ENCODE measurements at places on chromosomes 1 and 21. TPM values are rescaled to one million over a fixed set of nuclear protein-coding genes. Genes with fewer than 3 reads are reported as not detected.

AGTRAP gene
- 35.1 TPM for total RNA-seq

COL24A1 gene
- total RNA-seq: 0.38 TPM

ADAM30 gene
- total RNA-seq: not detected

GNG12 gene
- total RNA-seq: 165 TPM

LCE1E gene
- total RNA-seq: not detected

DNA sequence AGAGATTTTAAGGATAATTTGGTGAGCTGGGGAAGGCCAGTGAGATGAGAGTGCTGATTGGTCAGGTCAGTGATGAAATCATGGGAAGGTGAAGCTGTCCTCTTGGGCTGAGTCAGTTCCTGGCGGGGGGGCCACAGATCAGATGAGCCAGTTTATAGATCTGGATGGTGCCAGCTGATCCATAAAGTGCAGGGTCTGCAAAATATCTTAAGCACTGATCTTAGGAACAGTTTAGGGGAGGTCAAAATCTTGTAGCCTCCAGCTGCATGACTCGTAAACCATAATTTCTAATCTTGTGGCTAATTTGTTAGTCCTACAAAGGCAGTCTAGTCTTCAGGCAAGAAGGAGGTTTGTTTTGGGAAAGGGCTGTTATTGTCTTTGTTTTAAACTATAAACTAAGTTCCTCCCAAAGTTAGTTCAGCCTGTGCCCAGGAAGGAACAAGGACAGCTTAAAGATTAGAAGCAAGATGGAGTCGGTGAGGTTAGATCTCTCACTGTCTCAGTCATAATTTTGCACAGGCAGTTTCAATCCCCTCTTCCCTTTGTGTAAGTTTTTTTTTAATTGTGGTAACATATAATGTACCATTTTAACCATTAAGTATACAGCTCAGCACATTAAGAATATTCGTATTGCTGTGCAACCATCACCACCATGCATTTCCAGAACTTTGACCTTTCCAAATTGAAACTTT, 39.4 kb downstream of the PTAFR start:
- no peak for DNase-seq

DNA sequence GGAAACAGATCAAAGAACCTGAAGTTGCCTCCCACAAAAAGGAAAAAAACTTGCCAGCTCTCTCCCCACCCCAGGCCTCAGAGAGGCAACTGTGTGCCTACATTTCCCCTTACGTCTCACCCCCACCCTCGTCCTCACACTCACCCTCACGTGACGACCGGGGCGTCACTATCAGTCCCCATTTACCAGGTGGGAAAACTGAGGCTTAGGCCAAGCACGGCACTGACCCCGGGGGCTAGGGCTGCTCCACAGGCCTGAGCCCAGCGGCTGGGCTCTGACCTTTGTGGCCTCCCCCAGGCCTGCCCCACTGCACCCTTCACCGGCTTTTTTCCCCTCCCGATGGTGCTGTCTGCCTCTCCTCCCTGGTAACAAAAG, 51.5 kb upstream of the RUNX3 start:
- DNase-seq: no peak

- DNase-seq: no peak
These were observed 1252.1 kb upstream of the ADGRL4 start for GRCh38 chr1:80258659-80259058.

DNA sequence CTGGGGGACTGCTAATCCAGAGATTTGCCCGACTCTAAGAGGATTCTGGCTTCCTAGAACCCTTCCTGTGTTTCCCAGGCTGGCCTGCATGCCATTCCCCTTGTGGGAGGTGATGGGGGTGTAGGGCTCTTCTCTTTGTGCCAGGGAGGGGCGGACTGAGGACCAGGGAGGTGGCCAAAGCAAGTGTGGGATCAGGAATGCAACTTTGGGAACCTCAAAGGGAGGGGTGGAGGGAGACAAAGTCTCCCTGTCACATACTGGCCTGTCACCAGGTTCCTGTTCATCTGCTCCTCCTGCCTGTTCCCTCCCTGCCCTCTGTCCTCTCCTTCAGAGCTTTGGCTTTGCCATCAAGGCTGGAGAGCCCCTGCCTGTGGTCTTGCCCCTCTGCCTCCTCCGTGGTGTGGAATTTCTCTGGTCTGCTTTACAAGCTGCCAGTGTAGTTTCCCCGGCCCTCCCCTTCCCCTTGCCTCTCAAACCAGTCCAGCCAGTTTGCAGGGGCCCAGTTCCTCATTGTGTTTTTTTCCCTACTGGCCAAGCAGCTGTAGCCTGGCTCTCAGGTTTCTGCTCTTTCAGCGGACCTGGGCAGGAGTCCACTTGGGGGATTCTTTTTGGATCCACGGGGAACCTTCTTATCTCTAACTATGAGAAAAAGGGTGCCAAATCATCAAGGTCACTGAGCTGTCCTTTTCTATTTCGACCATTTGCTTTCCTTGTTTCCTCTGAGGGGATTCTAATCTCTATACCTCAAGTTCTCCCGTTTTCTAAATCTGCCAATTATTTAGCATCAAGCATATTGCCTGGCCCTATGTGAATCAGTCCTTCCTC, 1.8 kb downstream of the CGN start:
- DNase-seq: no peak

DNA sequence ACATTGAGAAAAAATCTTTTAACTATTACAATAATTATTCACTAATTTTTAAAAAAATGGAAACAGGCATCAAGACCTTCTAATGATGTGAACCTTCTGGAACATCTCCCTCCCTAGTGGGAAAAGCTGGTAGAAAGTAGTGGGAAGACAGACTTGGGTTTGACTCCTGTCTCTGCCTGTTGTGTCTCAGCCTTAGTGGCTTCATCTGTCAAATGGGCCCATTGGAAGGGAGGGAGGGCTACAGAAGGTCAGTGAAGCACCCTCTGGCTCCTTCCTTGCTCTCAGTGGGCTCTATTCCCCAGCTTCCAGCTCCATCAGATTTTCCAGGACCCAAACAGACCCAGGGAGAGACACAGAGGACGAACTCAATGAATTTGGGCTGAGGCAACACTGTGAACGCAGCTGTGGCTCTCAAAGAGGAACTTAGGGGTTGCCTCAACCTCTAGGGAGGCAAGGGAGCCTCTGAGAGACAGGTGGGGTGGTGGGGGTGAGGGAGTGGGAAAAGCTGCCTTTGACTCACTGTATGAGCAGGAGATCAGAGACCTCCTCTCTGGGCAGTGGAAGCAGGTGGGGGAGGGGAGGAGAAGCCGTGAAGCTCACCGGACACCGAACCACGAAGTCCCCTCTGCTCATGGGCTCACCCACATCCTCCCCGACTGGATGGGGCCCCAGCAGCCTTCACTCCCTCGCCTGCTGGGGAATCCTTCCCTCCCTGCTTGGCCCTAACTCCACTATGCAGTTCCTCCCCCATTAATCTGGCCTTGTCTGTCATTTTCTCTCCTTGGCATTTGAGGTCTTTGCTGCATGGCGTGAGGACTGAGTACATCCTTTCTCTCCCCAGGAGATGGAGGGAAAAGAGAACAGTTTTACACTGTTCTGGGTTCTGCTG, 4.5 kb downstream of the CNR2 start:
- DNase-seq: no peak

DNA sequence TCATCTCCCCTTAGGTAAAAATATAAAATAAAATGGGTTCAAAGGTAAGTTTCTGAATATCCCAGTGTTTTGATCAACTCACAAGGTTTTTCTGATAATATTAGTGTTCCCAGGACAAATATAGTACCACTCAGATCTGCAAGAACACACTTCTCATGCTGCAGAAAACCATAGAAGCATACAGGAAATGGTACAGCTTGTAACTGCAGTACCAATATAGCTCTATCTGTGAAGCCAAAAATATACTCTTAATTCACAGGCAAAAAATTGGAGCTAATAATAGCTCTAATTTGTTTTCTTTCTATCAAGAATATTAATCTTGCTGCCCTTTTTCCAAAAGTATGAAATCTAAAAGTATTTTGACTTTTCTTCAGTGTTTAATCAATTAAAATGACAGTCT, 13.2 kb downstream of the VPS45 start:
- no peak for DNase-seq

GRCh38 chr1:194047206-194047605, 860.8 kb upstream of the B3GALT2 start:
- DNase-seq: no peak

DNA sequence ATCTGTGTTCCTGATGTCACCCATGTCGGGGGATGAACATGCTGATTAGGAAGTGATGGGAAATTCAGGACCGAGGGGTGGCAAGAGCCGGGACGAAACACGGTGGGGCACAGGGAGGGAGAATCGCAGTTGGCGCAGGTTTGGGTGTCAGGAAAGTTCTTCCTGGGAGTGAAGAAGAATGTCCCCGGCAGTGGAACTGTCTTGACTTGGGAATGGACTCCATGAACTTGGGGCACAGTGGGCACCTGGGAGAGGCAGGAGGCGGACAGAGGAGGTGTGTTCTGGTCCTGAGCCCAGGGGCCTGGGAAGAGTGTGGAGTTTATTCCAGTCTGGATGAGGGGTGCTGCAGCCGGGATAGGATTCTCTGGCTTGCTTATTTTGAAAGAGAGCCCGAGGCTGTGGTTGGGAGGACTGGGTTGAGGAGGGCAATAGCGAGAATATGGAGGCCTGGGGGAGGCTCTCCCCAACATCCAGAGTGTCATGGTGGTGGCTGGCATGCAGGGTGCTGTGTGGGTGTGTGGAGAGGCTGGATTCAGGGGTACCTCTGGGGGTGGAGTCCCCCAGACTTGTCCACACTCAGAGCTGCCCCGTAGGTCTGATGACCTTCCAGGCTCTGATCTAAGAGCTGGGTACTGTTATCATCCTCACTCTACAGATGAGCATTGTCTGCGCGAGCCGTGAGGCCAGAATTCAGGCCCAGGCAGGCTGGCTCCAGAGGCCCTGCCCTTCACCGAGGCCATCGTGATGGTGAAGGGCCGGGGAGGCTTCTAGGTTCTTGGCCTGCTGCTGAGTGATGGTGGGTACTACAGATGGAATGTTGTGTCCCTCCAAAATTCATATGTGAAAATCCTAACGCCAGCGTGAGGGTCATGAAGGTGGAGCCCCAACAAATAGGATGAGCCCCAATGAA, 274.5 kb upstream of the C1orf174 start:
- DNase-seq: peak; percentile 47

Data from posterior vena cava (tissue), 2 donors.